MV-4-11 (cell line): ENCODE measurements at places on chromosomes 1 and 21.

- no peak for DNase-seq
These were observed 43.9 kb upstream of the FOXO6 start for GRCh38 chr1:41317361-41317760.

DNA sequence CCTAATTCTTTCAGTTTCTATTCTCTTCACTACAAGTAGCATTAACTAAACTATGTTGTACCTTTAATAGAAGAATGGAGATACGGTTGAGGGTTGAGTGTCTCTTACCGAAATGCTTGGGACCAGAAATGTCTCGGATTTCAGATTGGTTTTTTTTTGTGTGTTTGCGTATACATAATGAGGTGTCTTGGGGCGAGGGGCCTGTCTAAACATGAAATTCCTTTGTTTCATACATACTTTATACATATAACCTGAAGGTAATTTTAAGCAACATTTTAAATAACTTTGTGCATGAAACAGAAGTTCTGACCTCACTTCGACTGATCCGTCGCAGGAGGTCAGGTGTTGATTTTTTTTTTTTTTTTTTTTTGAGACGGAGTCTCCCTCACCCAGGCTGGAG is 36.3 kb upstream of the MYOCOS start:
- no peak for DNase-seq

GRCh38 chr1:90092441-90092840 is 97.5 kb downstream of the ZNF326 start:
- no peak for DNase-seq

GRCh38 chr1:65357291-65357960 is 48.1 kb downstream of the DNAJC6 start:
- no peak for DNase-seq

DNA sequence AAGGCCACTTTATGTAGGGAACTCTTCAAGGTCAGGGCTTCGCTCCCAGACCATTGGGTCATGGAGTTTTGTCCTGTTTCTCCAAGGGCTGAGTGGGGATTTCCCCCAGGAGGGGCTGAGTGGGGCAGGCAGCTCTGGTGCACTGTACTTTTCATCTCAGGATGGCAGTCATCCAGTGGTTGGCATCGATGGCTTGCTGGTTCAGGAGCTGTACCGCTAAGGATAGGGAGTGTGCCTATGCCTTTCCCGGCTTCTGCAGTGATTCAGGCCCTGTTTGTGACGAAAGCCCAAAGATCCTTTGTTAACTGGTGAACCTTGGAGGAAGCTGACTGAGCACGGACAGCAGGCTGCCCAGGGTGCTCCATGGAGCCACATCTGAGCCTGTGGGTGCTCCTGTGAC is 100.1 kb upstream of the GADD45A start:
- no peak for DNase-seq

- no peak for DNase-seq
These were observed 4.2 kb downstream of the UBR4 start for GRCh38 chr1:19205845-19206244.

- DNase-seq, result no peak
These were observed 78.3 kb downstream of the NUF2 start for GRCh38 chr1:163399976-163400601.

- DNase-seq, result no peak
These were observed 71.0 kb downstream of the LMO4 start for GRCh38 chr1:87399701-87400100.

DNA sequence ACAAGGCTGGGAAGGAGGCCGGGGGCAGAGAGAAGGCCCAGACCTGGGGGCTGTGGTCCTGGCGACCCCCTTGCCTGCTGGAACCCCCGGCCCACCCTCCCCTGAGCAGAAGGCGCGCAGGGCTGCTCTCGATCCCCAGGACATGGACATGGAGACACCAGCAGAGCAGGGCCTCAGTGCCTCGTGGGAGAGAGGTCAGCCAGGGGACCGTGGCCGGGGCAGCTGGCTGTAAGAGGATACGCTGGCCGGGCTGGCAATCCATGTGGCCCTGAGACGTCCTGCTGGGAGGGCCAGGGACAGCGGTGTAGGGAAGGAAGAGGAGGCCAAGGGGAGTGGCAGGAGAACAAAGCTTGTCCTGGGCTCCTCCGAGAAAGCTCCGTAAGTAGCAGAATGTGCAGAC is 132.2 kb downstream of the CASZ1 start:
- DNase-seq, result no peak

GRCh38 chr1:182589931-182590330 is 875 bp upstream of the RNASEL start:
- DNase-seq, result no peak

GRCh38 chr1:19420606-19421005 is 64.7 kb downstream of the CAPZB start:
- DNase-seq, result no peak

- DNase-seq, result no peak
These were observed 6.4 kb downstream of the MT1HL1 start for GRCh38 chr1:236997882-236998281.

- peak; percentile 60 for DNase-seq
These were observed 66.9 kb downstream of the ST6GALNAC5 start for GRCh38 chr1:76933847-76934815.

DNA sequence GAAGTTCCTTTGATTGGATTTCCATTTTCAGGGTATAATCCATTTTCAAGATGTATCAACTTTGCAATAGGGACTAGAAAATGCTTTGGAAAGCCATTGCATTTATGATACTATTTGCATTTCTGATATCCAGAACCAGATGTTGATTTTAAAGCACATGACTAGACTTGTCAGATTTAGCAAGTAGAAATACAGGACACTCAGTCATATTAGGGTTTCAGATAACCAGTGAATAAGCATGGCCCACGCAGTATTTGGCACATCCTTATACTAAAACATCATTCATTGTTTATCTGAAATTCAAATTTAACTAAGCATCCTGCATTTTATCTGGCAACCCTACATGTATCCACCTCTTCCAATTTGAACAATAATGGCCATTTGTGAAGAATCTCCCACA is 113.3 kb upstream of the DPT start:
- DNase-seq, result no peak

- DNase-seq, result no peak
These were observed 498 bp downstream of the KRTAP10-2 start for GRCh38 chr21:44550807-44551206.

GRCh38 chr1:93846992-93847810 is 31.8 kb downstream of the DNTTIP2 start:
- DNase-seq, result peak; percentile 81

- DNase-seq, result no peak
These were observed 66.8 kb downstream of the DNAH14 start for GRCh38 chr1:224996266-224996665.

- DNase-seq, result no peak
These were observed 85.2 kb downstream of the HIVEP3 start for GRCh38 chr1:41833519-41834000.

DNA sequence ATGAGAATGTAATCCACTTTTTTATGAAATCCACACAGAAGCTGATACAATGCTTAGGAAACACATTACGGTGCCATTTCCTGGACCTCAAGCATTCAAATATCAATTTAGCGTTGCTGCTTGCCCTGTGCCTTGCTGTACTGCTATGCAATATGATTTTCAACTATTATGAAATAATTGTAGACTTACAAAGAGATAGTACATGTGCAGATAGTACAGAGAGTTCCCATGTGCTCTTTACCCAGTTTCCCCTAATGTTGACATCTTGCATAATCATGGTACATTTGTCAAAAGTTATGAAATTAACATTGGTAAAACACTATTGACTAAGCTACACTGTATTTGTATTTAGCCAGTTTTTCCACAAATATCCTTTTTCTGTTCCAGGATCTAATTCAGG is 37.7 kb upstream of the PTBP2 start:
- DNase-seq, result peak; percentile 59

DNA sequence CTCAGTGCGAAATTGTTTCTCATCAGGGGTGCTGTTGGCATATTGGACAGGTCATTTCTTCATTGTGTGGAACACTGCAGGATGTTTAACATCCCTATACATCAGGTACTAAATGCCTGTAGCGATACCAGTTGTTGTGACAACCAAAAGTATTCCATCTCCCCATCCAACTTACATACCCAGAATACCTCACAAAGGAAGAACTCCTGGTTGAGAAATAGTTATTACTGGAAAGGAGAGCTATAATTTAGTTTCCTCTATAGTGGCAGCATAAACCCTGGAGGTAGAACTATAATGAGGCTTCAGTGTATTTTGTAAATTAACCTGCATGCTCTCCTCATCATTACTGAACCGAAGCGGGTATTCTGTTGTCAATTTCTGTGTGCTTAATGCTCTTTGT is 45.1 kb downstream of the IVNS1ABP start:
- DNase-seq, result no peak

DNA sequence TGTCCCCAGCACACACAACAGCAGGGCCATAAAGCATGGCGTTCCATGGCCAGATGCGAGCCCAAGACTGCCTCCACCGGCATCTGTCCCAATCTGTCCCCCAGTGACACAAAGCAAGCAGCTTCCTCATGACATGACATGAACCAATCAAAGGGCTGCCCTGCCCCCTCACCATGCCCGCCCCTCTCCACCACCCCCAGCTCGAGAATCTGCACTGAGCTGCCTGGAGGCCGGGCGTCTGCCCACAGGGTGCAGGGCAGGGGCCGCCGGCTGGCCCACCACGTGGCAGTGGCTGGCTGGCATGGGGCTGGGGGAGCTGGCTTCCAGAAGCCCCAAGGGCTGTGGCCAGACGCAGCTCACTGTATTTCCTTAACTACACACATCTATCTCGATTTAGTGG is 27.8 kb downstream of the WNT9A start:
- DNase-seq, result no peak

- no peak for DNase-seq
These were observed 195.1 kb downstream of the HHAT start for GRCh38 chr1:210523830-210524229.

DNA sequence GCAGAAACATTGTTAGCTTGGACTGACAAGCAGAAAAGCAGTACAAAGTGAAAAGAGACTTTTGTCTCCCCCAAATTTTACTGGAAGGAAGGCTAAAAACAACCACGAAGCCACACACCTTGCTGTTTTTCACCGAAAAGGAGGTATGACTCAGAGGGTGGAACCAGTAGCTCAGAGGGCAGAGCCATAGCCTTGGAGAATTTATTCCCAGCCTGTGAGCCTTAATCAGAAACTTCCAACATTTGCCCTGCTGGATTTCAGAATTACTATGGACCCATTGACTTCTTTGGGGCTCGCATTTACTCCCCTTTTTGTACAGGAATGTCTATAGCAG is 32.0 kb downstream of the RPS6KC1 start:
- no peak for DNase-seq

DNA sequence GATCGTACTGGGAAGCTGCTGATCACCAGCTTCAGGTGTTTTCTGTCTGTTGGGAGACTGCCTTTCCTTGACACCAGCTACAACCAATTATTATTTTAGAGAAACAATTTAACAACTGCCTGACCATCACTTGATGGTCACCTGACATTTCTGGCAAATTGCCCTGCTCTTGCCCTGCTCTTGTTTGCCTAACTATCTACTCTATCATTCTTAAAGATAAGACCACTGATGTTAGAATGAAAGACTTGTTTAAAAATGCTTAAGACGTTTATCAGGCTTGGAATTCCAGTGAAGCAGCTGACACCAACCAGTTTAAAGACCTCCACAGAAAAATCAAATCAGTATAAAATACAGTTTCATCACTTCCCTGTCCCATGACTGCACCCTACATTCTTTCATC is 423.3 kb upstream of the CAMK1G start:
- DNase-seq, result no peak
